ENCODE measurements at places on chromosomes 4 and X.

- DNase-seq, result peak; percentile 54
Measured at GRCh38 chrX:13254076-13254785, 65.6 kb downstream of the ATXN3L start.

GRCh38 chr4:140330311-140330900 is 43.0 kb upstream of the SCOC start:
- DNase-seq, result peak; percentile 44

GRCh38 chr4:6233929-6234328 is 33.6 kb upstream of the JAKMIP1 start:
- no peak for DNase-seq

- no peak for DNase-seq
Measured at GRCh38 chrX:750812-751211, 120.2 kb downstream of the SHOX start.

- no peak for DNase-seq
Measured at GRCh38 chrX:36534900-36535299, 473.3 kb upstream of the FAM47C start.

GRCh38 chrX:18725310-18725943 is 18.0 kb downstream of the PPEF1 start:
- DNase-seq, result peak; percentile 30

All from T47D (cell line).